Activated CD8-positive, alpha-beta T cell treated with anti-CD3 and anti-CD28 coated beads for 36 hours (primary cell): ENCODE measurements at places on chromosomes 5 and 9. TPM values are rescaled to one million over a fixed set of nuclear protein-coding genes. Genes with fewer than 3 reads are reported as not detected.
A peak's percentile ranks its signal among the peaks of the same experiment; 100 is the strongest.

DNA sequence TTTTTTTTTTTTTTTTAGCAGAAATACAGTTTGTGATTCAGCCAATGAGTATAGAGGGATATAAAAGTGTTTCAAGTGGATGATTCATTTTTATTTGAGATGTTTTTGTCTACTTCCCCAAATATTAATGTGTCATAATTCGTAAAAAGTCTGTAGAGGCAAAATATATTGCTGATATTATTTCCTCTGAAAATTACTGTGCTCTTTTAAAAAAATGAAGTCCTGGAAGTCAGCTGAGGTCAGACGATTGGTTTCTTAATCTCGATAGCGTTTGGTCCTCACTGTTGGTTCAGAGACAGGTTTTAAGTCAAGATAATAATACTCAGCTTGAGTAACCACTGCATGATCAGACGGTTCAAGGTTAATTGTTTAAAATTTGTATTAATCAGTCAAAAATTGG is 19.5 kb downstream of the IL9 start:
- DNase-seq, result no peak

GRCh38 chr9:127540664-127541041 is 71.4 kb upstream of the STXBP1 start:
- DNase-seq, result no peak

- no peak for DNase-seq
Observed at GRCh38 chr5:75168026-75168735, 68.5 kb downstream of the ANKRD31 start.

The AFAP1L1 gene
- 1.6 TPM for total RNA-seq

- no peak for DNase-seq
Observed at GRCh38 chr9:32875748-32876147, 92.4 kb downstream of the TMEM215 start.

DNA sequence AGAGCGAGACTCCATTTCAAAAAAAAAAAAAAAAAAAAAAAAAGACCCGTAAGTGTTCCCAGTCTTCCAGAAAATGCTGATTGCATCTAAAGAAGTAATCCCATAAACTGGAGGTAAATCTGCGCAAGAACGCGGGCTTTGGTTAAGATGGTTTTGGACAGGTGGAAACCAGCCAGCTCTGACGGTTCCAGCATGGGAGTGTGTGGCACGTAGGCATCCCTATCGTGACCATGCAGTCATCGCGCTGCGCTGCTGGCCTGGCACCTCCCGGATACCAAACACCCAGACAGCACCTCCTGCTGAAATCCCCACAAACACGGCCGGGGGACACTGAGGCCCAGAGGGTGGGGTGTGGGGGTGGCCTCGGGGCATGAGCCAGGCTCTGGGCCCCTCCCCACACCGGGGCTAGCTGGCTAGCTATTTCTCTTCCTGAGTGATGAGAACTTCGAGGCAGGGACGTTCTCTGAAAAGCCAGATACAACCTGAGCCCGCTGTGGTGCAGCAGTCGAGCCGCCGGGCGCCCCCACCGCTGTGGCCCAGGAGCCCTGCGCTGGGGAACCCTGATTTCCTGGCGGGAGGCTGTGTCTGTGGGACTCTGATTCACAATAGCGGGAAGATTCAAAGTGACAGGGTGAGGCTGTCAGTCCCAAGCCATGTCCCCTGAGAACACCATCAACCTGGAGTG is 32.2 kb upstream of the NOTCH1 start:
- peak; percentile 24 for DNase-seq

- no peak for DNase-seq
Observed at GRCh38 chr5:4905674-4906520, 234.2 kb upstream of the ADAMTS16 start.

DNA sequence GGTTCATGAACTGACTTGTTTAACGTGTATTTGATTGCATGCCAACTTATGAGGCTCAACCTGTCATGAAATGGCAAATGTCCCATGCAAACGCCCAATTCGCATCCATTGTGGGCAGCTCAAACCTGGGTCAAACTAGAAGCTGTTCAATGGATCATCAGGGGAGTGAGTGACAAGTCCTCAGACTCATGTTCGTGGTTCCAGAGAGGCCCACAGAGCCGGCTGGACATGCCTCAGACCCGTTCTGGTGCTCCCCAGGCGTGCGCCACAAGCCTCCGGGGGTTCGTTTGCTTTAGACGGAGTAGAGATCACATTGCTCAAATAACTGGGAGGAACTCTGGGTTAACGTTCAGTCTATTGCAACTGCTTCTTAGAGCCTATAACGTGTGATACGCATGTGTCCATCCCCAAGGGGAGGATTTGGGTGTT is 15.0 kb downstream of the GFI1B start:
- no peak for DNase-seq

- no peak for DNase-seq
Observed at GRCh38 chr5:91140657-91141056, 242.5 kb downstream of the ARRDC3 start.

- DNase-seq, result no peak
Observed at GRCh38 chr5:132877938-132878337, 4.5 kb downstream of the LEAP2 start.

DNA sequence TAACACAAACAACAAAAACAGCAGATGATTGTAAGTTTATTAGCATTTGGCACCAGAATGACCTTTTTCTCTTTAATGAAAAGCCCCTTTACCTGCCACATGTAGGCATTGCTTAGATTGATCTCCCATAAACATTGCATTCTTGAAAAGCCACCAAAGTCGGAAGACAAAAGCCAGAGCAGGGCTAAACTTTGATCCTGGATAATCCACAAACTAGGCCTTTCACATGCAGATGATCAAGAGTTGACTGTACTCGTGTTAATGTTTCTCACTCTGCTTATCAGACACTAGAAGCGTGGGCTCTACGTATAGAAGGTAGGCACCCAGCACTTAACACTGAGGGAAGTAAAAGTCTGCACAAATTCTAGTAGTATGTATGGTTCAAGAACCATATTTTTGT is 21.0 kb upstream of the PHF2 start:
- DNase-seq, result no peak

DNA sequence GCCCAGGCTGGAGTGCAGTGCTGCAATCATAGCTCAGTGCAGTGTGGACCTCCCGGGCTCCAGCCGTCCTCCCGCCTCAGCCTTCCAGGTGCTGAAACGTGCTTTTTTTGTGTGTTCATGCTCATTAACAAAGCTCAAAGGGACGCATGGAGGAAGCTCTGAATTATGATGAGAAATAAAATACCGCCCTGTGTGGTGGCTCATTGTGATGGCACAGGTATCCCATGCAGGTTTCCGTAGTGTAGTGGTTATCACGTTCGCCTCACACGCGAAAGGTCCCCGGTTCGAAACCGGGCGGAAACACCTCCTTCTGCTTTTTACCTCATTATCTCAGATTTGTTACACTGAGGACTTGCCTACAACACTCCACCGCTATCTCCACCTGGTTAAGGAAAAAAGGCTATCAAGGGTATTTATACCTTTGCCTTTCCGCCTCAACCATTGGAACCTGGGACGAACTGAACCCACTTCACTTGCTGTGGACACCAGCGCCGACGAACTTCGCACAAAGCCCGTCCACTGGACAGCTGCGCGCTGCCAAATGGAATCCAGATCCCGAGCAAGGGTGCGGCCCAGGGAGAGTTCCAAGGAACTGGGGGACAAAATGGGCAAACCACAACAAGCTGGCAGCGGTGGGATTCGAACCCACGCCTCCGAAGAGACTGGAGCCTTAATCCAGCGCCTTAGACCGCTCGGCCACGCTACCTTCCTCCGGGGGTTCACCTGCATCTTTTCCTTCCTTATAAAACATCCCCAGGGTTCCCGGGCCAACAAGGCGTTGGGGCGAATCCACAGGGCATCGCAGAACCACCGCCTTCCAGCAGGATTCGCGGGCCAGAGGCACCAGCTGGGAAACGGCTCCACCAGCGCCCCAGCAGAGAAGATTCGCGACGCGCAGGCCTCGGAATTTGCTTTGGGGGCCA is 26.3 kb downstream of the OR2V2 start:
- peak; percentile 88 for DNase-seq

DNA sequence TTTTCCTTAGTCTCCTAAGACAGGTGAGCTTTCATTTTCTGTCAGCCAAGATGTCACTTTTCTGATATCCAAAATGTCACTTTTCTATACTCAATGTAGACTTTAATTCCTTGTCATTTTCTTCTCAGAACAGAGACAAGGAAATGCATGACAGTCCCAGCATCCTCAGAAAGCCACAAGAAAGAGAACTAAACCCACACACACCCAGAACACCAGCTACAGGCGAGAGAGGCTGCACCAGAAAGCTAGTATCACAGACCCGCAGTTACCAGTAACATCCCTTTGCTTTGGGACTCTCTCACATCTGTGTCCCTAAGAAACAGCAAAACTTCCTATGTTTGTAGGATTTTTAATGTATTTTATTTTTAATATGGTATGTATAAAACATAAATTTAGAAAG is 17.1 kb downstream of the TRMO start:
- peak; percentile 49 for DNase-seq

- no peak for DNase-seq
Observed at GRCh38 chr5:66710557-66711088, 114.4 kb downstream of the MAST4 start.

- DNase-seq, result no peak
Observed at GRCh38 chr9:129239946-129240490, 62.0 kb upstream of the IER5L start.

- no peak for DNase-seq
Observed at GRCh38 chr9:114138552-114138971, 16.8 kb upstream of the COL27A1 start.

DNA sequence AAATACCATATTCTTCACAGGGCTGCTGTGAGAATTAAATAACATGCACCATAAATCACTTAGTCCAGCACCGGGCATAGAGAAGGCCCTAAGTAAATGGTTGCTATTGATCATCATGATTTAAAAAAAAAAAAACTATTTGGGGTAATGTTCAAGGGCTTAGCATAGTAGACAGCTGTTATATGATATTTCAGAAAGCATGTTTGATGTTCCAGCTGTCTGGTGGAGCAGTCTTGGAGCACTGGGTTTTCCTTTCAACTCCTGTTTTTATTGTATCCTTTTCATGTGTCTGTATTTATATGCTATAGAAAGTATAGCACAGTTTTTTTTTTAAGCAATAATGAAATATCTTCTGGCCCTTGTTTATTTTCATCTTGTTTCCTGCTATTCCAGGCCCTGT is 28.0 kb upstream of the TOMM5 start:
- DNase-seq, result no peak

DNA sequence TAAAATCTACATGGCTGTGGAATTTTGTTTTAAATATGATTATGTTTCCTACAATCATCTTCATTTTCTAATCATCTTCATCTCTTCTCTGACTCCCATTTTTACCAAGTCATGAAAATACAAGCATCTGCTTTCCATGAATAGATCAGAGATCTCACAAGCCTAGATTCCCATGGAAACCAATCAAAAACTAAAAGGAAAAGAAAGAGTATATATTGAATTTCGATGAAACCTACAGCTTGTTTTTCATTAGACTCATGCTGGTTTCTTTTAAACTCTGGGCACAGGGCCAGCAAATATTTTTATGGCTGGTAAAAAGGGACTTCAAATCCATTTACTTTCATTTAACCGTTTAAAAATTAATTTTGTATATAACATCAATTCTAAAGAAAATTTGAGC is 51.2 kb downstream of the INVS start:
- DNase-seq, result no peak

GRCh38 chr9:37421914-37422288 is 595 bp upstream of the GRHPR start:
- no peak for DNase-seq

- peak; percentile 12 for DNase-seq
Observed at GRCh38 chr9:83473488-83473971, 64.7 kb downstream of the FRMD3 start.

The SPINK5 gene
- not detected for total RNA-seq

GRCh38 chr5:63655043-63655442 is 307.2 kb downstream of the HTR1A start:
- no peak for DNase-seq

GRCh38 chr5:59596586-59597350 is 296.8 kb downstream of the PDE4D start:
- no peak for DNase-seq

The TLX3 gene
- not detected for total RNA-seq

DNA sequence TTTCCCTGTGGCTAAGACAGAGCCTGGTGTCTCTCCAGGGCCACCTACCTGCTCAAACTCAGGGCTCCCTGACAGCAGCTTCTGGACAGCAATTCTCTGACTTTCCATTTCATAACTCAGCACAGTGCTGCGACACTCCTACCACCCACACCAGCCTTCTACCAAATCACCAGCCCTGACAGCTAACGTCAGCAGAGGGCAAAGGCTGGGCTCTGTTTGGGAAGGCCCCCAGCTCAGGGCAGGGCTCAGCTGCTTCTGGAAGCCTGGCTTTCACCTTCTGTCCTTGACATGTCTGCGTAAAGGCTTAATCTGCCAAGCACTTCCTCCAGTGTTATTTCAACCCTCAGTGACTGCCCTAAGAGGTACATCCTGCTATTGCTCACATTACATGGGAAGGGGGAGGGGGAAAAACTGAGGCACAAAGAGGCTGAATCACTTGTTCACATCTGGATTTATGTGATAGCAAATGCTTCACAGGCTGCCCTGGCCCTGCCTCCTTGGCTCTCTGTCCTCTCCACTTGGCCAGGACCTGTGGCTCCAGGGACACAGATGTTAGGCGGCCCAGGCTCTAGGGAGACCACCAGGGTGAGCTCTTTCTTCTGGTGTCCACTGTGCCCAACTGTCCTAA is 102.5 kb upstream of the PANK3 start:
- peak; percentile 25 for DNase-seq

GRCh38 chr9:137449931-137450538 is 8.9 kb upstream of the ENTPD8 start:
- peak; percentile 66 for DNase-seq

DNA sequence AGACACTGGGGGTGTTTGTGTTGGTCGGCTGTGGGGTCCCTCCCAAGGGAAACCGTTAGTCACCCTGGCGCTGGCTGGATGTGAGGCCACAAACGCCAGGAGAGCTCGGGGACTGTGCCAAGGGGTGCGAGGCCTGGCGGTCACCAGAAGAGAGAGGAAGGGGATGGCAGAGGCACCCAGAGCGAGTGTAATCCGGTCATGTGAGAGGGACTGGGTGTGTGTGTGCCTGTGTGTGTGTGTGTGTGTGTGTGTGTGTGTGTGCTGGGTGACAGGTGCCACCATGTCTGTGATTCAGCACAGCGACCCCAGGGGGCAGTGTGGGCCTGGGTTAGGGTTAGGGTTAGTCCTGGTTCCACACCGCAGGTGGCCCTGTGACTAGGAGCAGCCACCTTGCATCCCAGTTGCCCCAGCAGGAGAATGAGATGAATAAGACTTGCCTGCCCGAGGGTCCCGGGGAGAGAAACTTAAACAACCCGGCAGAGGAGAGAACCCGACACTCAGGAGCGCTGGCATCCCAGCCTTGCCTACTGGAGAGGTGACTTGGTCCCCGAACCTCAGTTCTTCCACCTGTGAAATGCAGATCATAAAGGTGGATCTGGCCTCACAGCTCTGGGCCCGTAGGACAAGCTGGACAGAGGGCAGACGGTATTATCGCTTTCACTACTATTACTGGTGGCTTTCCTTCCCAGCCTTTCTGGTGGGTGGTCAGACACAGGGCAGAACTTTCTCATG is 1.4 kb upstream of the ADAMTSL2 start:
- peak; percentile 87 for DNase-seq

DNA sequence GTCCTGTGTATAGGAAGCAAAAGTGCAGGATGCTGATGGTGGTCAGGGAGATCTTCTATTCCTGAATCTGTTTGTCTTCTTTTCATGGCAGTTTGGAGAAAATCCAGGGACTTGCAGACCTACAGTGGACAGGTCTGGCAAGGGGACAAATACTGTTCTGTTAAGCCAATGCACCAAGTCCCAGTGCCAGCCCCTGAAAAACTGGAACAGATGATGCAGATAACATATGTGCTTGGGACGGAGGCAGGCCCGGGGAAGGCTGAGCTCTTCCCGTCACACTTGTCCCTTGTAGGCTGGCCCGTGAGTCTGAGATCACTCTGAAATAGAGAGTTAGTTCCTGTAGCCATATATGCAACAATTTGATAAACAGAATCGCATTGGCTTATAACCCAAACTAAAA is 265.7 kb downstream of the MTRR start:
- no peak for DNase-seq
